ENCODE measurements at places on chromosomes 12 and 14. TPM values are rescaled to one million over a fixed set of nuclear protein-coding genes. Genes with fewer than 3 reads are reported as not detected.

Gene FSCB
- total RNA-seq, result not detected

Gene STXBP6
- 0.16 TPM for total RNA-seq

Gene PIP4K2C
- 3.4 TPM for total RNA-seq

Gene SLC10A1
- not detected for total RNA-seq
